ENCODE measurements at places on chromosomes 16 and 17. TPM values are rescaled to one million over a fixed set of nuclear protein-coding genes. Genes with fewer than 3 reads are reported as not detected.

Gene CD79B
- not detected for total RNA-seq

Gene CRYBA1
- total RNA-seq, result not detected

Gene PGAP6
- total RNA-seq, result 52.7 TPM

Gene UMOD
- total RNA-seq, result not detected

Gene FTSJ3
- 55.8 TPM for total RNA-seq

Gene ATP2A3
- total RNA-seq, result not detected

Gene ADAD2
- total RNA-seq, result not detected

Gene EVPLL
- total RNA-seq, result 0.07 TPM

GRCh38 chr17:82921426-82921825 is 81.6 kb upstream of the ZNF750 start:
- peaks cover 15% of the 10 kb centered on the region for H3K36me3 ChIP-seq
- peaks cover 12% of the 10 kb centered on the region for H3K4me1 ChIP-seq
- no peak overlapping the region for H3K27ac ChIP-seq
- no peak overlapping the region for H3K4me3 ChIP-seq

- DNase-seq, result no peak
- peaks cover 81% of the 10 kb centered on the region for H3K4me1 ChIP-seq
- no peaks in the 10 kb centered on the region for H3K27me3 ChIP-seq
- H3K36me3 ChIP-seq, result no peaks in the 10 kb centered on the region
- no peak overlapping the region for H3K4me3 ChIP-seq
Observed at GRCh38 chr17:68792873-68793272, 162.3 kb downstream of the ABCA8 start.

GRCh38 chr17:74827800-74828199 is 31.9 kb downstream of the GRIN2C start:
- no peak overlapping the region for H3K27ac ChIP-seq
- H3K36me3 ChIP-seq, result no peaks in the 10 kb centered on the region
- no peak for DNase-seq
- H3K4me1 ChIP-seq, result peaks cover 15% of the 10 kb centered on the region
- no peak overlapping the region for H3K4me3 ChIP-seq

GRCh38 chr17:6524520-6524919 is 31.8 kb downstream of the PITPNM3 start:
- H3K36me3 ChIP-seq, result no peaks in the 10 kb centered on the region
- peaks cover 19% of the 10 kb centered on the region for H3K4me1 ChIP-seq
- no peak for DNase-seq
- no peak overlapping the region for H3K27ac ChIP-seq
- H3K27me3 ChIP-seq, result no peaks in the 10 kb centered on the region

DNA sequence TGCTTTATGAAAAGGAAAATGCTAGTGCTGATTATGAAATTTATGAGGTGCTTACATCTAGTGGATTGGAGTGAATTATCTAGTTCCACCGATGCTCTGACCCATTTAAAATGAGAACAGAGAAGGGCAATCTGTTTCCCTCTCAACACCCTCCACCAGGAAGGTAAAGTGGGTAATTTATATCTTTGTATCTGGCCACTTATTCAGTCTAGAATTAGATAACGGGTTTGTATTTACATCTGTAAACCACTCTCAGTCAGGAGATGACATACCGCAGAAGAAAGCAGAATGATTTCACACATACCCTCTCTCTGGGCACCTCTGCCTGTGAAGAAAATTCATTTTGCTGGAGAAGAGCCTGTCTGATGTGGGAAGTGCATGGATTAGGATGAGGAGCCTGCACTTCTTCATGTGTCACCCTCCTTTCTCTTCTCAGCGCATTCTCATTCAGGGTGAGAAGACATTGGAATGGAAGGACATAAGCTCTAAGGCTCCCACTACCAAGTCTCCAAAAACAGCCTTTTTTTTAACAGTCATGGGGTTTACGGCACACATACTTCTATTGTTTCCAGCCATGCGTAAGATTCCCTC is 646.7 kb upstream of the SALL1 start:
- no peak overlapping the region for H3K4me3 ChIP-seq
- H3K27me3 ChIP-seq, result no peaks in the 10 kb centered on the region
- DNase-seq, result no peak
- H3K36me3 ChIP-seq, result no peaks in the 10 kb centered on the region
- no peak overlapping the region for H3K27ac ChIP-seq

DNA sequence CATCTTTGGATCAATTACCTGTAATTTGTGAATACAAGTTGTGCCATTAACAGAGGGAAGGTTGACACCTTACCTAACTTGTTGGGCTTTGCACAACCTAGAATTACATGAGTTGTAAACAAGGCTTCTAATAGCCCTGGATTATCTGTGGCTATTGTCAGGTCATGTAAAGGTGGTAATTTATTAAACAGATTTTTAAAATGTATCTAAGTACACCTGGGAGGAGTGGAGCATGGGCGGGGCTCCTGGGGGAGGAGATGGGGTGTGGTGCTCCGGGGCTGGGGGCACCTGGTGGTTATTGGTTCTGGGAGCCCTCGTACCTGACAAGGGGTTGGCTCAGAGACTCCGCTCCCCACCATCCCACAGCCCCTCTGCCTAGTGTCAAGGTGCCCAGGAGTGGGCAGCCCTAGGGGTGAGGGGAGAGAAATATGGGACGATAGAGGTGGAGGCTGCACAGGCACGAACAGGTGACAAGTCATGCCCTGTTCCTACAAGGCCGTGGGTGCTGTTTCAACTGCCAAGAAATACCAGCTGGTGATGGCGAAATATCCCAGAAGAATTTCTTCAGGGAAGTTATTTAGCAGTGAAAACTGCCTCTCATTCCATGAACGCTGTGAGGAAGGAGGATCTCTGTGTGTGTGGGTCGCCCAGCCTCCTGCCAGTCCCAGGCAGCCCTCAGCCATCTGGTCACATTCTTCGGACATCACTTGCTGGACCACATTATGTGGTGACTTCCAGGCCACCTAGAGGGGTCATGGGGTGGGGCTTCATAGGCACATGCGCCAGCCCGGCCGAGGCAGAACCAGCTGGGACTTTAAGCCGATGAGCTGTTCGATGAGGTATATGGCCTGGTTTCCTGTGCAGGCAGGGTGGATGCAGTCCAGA is 55.5 kb upstream of the IRX3 start:
- H3K27ac ChIP-seq, result no peak overlapping the region
- peaks cover 11% of the 10 kb centered on the region for H3K4me1 ChIP-seq
- H3K36me3 ChIP-seq, result no peaks in the 10 kb centered on the region
- no peak for DNase-seq

- no peaks in the 10 kb centered on the region for H3K36me3 ChIP-seq
- H3K4me3 ChIP-seq, result no peak overlapping the region
- no peak for DNase-seq
- no peaks in the 10 kb centered on the region for H3K27me3 ChIP-seq
Observed at GRCh38 chr17:27856676-27857432, 36.3 kb downstream of the LYRM9 start.

- H3K27ac ChIP-seq, result no peak overlapping the region
- DNase-seq, result no peak
- H3K4me3 ChIP-seq, result no peak overlapping the region
- H3K36me3 ChIP-seq, result no peaks in the 10 kb centered on the region
- no peaks in the 10 kb centered on the region for H3K27me3 ChIP-seq
Observed at GRCh38 chr17:32100971-32101631, 41.2 kb upstream of the RHOT1 start.

DNA sequence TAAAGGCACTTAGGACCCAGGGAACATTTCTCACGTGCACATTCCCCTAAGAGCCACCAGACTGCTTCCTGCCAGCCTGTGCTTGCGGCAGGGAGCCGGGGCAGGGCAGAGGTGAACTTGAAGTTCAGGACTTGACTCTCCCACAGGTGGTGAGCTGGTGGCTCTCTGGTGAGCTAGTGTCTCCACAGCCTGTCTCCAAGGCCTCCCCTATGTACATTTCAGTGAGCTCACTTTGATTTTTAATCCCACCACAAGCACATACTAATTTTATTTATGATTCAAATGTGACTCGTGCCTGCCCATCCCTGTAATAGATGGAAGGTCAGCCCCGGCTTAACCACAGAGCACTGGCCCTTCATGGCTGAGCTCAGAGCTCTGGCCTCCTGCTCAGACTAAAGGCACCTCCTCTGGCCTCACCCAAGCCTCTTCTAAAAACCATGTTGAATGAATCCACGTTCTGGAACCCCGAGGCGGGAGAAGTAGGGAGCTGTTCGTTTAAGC is 9.2 kb downstream of the SNN start:
- H3K27me3 ChIP-seq, result no peaks in the 10 kb centered on the region
- peaks cover 29% of the 10 kb centered on the region for H3K4me1 ChIP-seq
- H3K27ac ChIP-seq, result no peak overlapping the region
- DNase-seq, result no peak

DNA sequence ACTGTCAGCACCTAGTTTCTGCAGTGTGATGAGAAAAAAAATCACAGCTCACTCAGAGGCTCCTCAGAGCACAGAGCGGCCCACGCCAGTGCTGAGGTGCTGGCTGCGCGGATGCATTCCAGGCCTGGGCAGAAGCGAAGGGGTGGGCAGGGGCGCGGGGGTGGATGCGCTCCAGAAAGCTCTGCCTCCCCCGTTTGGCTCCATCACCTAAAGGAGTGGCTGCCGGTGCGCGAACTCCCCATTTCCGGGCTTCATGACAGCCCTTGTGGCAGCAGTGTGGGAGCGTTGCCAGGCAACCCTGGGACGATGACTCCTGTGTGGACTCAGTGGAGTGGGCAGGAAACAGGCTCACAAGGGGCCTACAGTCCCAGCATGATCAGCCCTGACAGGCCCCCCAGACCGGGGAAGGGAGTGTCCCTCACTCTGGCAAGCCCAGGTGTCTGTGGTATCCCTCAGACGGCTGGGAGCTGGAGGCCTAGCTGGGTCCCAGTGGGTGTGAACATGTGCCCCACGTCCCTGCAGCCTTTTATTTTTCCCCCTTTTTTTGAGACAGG is 32.8 kb upstream of the NUDT16L1 start:
- peaks cover 20% of the 10 kb centered on the region for H3K36me3 ChIP-seq
- peak; percentile 84 for DNase-seq
- peaks cover 73% of the 10 kb centered on the region for H3K4me1 ChIP-seq
- H3K4me3 ChIP-seq, result no peak overlapping the region
- H3K27ac ChIP-seq, result peak overlapping the region; percentile 68

GRCh38 chr16:81443688-81444447 is 740 bp upstream of the CMIP start:
- peaks cover 39% of the 10 kb centered on the region for H3K4me1 ChIP-seq
- DNase-seq, result no peak
- H3K27me3 ChIP-seq, result 0 out of 2 replicates have a peak, but pooled peaks cover 2% of the 10 kb centered on the region
- H3K27ac ChIP-seq, result no peak overlapping the region

DNA sequence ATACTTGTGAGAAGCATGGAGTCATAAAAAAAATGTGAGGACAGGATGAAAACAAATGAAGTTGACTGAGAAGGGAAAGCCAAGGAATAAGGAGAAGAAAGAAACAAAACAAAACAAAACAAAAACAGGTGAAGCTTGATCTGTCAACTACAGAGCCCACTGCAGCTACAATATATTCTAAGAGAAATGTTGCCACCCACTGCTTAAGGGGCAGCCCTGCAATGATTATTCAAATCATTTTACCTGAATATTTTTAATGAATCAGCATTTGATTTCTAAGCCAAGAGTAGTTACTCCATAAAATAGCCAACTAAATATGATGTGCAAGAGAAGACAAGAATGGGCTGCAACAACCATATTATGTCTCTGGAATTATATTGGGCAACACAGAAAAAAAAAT is 252.0 kb upstream of the KIF2B start:
- H3K27me3 ChIP-seq, result no peaks in the 10 kb centered on the region
- no peak overlapping the region for H3K4me3 ChIP-seq
- DNase-seq, result no peak
- H3K27ac ChIP-seq, result no peak overlapping the region

DNA sequence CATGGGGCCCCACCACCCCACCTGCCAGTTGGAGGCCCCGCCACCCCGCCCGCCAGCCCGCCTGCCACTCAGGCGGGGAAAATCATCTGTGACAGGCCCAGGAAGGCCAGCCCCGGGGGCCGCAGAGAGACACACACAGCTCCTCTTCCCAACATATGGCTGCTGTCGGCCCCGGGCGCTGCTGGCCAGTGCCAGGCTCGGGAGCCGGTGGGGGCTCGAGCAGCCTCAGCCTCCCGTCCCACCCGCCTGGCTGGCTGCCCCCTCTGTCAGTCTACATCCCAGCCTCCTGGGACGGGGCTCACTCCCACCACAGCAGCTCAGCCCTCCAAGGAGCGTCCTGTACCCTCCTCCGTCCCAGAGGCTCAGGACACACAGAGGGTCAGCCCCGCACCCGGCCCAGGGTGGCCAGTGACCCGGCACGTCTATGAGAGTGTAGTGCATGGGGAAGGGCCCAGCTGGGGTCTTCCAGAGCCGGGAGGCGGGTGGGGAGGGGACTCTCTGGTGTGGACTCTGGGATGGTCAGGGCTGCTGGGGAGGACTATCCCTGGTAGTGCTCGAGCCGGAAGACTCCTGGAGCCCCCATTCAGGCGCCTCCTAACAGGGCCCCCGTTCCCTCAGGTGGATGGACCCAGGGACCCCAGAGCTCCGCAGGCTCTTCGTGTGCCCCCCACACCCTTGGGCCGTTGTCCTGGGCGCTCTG is 3.6 kb upstream of the PRR35 start:
- H3K4me1 ChIP-seq, result peaks cover 74% of the 10 kb centered on the region
- DNase-seq, result no peak
- H3K4me3 ChIP-seq, result no peak overlapping the region
- peaks cover 6% of the 10 kb centered on the region for H3K27me3 ChIP-seq

DNA sequence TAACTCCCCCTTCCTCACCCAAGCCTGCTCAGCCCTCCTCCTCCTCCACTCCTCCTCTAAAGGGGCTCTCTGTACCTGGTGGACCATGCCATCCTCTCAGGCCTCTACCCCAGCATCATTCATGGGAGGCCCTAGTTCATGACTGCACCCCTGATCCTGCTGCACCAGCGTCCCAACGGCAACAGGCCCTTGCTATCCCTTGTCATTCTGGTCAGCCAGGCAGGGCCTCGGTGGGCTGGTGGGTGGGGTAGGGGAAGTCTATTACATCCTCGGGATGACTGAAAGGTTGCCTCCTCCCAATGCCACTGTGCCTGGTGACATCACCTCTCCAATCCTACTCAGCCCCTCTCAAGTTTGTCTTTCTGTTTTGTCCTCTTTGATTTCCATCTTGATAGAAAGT is 19.7 kb downstream of the ALOX12B start:
- H3K27me3 ChIP-seq, result peaks cover 51% of the 10 kb centered on the region
- no peaks in the 10 kb centered on the region for H3K36me3 ChIP-seq
- H3K4me1 ChIP-seq, result no peaks in the 10 kb centered on the region
- DNase-seq, result no peak
- no peak overlapping the region for H3K4me3 ChIP-seq

- no peaks in the 10 kb centered on the region for H3K4me1 ChIP-seq
- no peak overlapping the region for H3K4me3 ChIP-seq
- no peaks in the 10 kb centered on the region for H3K36me3 ChIP-seq
- H3K27ac ChIP-seq, result no peak overlapping the region
- DNase-seq, result no peak
Observed at GRCh38 chr17:79365836-79366770, 244.7 kb downstream of the RBFOX3 start.

All from HepG2 (cell line).